ENCODE measurements at places on chromosomes 7 and 10. TPM values are rescaled to one million over a fixed set of nuclear protein-coding genes. Genes with fewer than 3 reads are reported as not detected.

DNA sequence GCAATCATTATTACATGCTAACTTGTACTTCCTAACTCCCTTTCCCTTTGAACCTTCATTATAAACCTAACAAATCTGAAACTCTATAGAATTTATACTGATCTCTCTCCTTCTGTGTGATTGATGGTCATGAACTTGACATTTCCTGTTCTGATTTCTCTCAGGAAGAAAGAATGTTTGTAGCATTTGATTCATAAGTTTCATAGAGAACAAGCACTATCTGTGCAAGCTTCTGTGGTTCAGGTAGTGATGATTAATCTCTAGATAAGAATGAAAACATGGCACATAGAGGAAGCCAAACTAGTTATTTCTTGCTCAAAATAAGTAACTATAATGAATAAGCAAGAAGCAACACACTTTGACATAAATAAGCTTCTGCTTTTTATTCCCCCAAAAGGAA, 34.2 kb downstream of the TFPI2 start:
- no peak for DNase-seq

DNA sequence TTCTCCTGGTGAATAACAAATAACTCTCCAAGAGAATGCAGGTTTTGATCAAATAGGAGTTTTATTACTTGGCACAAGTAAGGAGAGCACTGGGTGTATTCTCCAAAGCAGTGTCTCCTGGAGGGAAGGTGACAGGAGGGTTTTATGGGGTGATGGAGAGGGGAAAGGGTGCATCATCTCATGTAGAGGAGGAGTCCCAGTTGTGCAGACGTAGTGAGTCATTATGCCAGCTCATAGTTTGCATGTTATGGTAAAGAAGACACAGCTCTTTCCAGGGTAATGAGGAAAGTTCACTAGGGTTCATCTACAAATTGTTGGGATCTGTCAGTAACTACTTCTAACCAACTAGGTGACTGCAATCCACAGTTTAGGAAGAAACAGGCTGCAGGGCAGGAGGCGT, 347.9 kb upstream of the MEOX2 start:
- no peak for DNase-seq

DNA sequence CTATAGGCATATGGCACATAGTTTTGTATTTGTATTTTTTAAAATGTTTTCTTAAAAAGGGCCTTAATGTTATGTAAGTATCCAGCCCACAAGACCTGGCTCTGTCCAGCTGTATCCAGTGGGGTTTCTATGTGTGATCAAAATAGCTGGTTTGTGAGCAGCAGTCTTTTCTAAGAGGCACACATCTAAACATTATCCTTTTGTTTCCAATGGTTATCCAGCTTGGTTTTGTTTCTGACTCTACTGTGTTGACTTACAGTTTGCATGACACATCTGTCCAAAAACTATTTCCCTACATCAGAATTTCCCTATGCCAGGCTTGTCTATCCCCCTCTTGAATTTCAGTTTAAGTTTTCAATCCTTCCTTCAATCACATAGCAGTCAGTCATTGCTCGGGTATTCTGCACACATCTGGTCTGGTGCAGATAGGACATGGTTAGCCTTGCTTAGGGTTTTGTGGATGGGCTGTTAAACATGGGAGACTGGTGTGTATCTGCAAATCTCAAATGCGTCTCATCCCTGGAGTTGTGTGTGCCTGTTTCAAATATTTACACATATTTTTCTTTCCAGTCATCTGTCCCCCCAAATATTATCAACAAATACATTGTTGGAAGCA, 104.2 kb downstream of the SAMD9 start:
- DNase-seq: no peak

GRCh38 chr10:104804880-104805279, 163.8 kb downstream of the SORCS3 start:
- no peak for DNase-seq

DNA sequence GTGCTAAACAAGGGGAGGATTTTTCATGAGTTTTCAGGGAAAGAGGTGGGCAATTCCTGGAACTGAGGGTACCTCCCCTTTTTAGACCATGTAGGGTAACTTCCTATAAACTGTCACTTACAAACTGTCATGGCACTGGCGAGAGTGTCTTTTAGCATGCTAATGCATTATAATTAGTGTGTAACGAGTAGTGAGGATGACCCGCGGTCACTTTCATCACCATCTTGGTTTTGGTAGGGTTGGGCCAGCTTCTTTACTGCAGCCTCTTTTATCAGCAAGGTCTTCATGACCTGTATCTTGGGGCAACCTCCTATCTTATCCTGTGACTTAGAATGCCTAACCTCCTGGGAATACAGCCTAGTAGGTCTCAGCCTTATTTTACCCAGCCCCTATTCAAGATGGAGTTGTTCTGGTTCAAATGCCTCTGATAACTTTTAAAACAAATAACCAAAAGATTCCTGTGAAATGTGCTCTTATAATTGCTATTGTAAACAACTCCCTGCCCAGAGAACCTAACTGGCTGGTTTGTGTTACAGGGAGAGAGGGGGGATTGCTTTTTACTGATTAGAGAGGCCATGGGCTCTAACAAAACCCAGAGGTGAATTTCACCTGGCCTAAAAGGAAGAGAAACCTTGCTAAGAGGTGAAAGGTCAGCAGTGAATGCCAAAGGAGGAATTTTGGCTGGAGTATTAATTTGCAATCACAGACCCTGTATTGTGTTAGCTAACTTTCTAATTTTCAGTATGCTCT, 64.3 kb downstream of the EEPD1 start:
- no peak for DNase-seq

GRCh38 chr10:35606430-35606829, 1.3 kb downstream of the GJD4 start:
- DNase-seq: no peak

DNA sequence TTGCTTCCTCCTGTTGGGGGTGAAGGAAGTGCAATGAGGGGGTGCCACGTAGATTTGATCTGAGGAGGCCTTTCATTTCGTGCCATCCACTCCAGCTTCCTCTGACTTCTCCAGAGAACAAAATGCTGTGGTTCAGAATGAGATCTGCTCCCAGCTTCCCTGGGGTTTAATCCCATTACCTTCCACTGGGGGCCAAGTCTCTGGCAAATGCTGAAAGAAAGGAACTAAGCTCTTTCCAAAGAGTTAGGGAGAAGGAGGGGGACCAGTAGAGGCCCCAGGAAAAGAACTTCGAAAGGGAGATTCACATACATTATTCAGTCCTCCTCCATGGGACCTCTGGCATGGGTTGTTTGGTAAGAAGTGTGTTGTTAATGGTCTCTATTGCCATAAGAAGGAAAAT, 727.0 kb downstream of the TYW1 start:
- DNase-seq: no peak

DNA sequence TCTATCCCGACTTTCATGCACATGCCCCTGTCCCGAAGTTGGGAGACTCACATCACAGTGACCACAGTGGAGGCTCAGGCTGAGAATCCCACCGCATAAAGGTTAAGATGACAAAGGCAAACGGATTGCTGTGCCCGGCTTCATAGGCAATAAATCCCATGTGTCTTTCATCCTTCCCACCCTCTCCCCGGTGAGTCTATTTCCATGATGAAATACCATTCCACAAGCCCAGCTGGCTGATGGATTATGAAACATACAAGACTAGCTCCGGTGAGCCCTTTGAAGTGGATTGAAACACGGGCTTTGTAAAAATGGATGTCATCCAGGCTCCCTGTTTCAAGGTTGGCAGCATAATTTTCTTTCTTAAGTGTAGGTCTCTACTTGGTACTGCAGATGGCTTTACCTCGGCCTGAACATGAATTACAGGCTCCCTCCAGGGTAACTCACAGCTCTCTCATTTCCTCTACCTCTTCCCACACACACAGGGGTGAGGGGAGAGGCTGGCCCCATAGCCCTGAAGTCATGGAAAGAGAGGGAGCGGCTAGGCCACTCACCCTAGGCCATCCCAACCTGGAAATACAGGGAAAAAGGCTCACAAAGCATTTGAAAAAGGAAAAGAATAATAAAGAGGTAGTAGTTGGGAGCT, 92.0 kb upstream of the CALN1 start:
- no peak for DNase-seq

DNA sequence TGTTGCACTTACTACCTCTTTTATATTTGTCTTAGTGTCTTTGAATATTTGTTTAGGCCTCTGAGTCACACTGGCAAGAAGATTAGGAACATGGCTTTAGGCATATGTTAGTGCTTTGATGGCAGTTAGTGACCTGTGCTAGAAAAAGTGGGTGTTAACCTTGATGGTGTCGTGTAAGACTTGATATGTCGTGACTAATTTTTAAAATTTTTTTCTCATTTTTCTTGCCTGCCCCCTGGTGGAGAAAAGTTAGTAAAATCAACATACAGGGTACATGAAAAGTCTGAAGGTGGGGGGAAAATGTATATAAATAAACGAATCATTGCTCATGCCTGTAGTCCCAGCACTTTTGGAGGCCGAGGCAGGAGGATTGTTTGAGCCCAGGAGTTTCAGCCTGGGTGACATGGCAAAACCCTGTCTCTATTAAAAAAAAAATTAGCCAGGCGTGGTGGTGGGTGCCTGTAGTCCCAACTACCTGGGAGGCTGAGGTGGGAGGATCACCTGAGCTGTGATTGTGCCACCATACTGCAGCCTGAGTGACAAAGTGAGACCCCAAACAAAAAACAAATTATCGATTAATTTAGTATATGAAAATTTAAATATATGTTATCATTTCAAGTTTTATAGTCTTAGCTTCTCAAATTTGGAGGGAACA, 44.6 kb downstream of the TAX1BP1 start:
- no peak for DNase-seq

DNA sequence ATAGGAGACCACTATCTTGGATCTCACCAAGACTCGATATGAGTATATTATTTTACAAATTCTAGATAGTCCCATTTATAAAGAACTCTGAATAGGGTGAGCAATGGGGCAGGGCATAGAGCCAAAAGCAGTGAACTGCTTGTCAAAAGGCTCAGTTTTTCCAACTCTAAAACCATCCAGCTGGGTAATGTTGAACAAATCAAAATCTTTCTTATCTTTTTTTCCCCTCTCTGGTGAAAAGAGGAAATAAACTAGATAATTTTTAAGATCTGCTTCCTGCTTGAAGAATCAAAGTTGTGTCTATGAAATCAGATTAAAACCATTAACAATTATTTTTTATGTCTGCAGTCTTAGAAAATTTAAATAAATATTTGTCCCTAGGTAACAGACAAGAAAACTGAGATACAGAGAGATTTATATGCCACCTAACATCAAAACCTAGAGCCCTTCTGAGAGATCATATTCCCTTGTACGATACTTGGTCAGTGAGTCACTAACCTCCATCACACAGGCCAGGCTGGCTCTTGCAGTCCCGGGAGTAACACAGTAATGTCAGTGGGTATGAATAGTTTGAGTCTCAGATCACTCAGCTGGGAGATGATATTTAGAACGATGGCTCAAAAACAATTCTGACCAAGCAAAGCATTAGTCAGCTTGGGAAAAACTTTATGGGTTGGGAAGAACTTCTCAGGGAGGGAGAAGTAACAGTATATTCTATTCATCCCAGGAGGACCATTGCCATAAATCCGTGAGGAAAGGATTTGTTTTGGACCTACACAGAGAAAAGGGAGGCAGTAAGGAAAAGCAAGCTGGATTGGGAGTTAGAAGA, 178.8 kb downstream of the REEP3 start:
- DNase-seq: peak; percentile 79

DNA sequence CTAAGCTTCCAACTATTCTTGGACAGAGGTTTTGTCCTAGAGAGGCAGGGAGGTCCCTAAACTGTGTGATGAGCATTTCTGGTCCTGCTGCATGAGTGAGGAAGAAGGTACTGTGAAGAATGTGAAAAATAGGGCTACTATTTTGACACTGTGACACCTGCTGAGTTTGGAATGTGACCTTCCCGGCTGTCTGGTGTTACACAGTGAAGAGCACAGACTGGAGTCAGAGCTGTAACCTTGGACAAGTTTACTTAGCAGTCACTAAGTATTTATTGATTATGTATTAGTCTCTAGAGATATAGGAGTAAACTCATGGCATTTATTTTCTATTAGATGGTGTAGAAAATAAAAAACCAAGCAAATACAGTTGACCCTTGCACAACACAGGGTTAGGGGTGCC, 12.3 kb downstream of the GOLGA7B start:
- DNase-seq: no peak

DNA sequence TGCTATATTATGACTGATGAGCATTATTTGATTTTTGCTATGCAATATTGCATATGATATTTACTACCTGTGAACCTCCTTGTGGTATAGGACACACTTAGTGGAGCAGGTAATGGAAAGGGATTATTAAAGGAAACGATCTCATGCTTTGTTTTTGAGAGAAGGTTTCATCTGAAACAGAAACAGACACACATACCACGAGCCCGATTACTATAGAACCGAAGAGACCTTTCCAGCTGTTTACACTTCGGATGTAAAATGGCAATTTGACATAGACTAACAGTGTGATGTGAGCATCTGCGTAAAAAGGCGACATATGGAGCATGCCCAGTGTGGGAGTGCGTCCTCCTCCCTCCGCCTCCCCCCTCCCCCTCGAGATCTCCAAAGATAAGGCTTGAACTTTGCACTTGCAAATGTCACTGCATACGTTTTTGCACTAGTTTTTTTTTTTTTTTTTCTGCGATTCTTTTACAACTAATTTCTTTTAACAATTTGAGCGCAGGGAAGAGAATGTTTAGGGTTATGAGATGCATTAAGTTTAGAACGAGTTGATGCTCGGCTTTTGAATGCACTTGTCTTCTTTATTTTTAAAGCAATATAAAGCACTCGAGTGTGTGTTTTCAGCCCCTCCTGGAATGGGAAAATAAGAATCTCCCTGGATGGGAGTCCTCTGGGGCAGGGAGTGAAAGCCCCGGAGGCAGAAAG, 251.0 kb downstream of the NSUN6 start:
- no peak for DNase-seq

- DNase-seq: no peak
These were observed 16.4 kb downstream of the STAMBPL1 start for GRCh38 chr10:88896372-88896993.

GRCh38 chr7:116164552-116165306, 45.6 kb upstream of the TES start:
- DNase-seq: no peak

GRCh38 chr10:83685458-83685857, 453.9 kb upstream of the GHITM start:
- no peak for DNase-seq

DNA sequence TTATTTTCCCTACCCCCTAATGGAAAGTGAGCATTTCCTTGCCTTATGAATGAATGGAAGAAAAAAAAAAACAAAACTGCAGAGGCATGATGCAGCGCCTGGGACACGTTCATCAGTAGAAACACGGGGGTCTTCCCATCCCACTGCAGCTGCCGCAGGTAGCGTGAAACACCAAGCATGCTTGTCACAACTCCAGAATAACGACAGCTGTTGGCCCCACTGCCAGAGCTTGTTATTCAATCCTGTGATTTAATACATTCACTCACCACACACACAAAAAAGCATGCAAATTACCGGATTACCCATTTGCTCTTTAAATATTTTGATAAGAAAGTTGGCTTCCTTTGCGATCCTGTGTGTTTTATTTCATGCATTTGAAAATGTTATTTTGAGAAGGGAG, 48.4 kb upstream of the GNA12 start:
- DNase-seq: no peak

RET gene
- 0.26 TPM for total RNA-seq

BMPER gene
- total RNA-seq: 3.7 TPM

GOLGA7B gene
- 3.1 TPM for total RNA-seq

Measured in uterus (tissue), 4 donors.